ENCODE measurements at places on chromosomes 12 and 14.

GRCh38 chr12:54489857-54490256, 7.7 kb upstream of the NCKAP1L start:
- no peak for DNase-seq

GRCh38 chr14:103427485-103428443, 42.5 kb downstream of the MARK3 start:
- peak; percentile 75 for DNase-seq

- DNase-seq, result no peak
Measured at GRCh38 chr12:68638721-68639395, 28.2 kb downstream of the RAP1B start.

DNA sequence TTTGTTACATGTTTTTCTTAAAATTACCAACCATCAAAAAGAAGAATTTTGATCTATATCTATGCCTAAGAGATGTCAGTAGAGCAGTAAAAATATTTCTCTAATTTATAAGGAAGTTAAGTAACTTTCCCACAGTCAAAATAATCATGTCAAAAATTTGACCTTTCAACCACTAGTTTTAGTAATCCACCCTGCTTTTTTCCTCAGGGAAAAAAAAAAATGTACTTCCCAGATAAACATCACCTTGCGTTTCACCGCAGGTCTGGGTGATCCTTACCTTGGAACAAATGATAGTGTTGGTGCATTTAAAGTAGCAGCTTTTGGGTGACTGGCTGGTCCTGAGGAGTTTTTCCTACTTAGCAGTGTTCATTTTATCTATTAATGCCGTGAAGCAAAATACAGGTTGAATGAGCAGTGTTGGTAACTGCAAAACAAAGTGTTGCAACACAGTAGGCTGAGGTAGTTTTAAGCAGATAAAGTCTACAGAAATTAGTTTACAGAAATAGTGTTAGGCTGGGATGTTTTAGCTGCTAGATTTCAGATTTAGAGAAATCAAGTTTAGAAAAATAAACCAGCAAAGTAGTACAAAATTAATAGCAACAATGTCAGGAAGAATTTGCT, 137.2 kb upstream of the DNM1L start:
- DNase-seq, result no peak

DNA sequence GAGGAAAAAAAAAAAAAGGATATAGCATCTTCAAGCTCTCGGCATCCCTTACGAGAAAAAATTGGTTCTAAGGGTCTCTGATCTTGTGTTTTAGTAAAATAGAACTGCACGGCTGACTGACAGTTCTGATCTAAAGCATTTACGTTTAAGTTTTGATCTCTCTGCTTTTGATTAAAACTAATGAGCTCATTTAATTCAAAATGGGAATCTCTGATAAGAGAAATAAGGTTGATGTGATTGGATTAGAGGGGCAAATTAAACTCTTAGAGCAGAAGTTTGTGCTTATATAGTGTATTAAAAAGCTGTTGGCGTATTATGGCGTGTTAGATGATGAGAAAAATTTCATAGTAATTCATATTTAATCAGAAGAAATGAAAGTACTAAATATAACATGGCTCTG, 217.6 kb downstream of the EGLN3 start:
- DNase-seq, result no peak

DNA sequence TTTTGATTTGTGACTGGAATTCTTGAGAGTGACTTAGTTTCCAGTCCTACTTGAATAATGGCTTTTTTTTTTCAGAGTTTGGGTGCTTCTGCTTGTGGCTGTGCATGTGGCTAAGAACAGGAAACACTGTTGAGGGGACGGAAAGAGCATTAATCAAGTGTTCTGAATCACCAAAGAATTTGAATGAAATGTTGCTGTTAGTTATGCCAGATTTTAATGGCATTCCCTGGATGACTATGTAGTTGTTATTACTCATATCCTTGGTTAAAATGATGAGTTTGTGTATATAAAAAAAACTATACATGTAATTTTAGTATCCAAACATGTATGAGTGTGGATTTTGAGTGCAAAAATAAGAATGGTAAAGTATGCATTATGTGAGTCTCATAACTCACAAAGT, 347.9 kb downstream of the BCAT1 start:
- peak; percentile 84 for DNase-seq

DNA sequence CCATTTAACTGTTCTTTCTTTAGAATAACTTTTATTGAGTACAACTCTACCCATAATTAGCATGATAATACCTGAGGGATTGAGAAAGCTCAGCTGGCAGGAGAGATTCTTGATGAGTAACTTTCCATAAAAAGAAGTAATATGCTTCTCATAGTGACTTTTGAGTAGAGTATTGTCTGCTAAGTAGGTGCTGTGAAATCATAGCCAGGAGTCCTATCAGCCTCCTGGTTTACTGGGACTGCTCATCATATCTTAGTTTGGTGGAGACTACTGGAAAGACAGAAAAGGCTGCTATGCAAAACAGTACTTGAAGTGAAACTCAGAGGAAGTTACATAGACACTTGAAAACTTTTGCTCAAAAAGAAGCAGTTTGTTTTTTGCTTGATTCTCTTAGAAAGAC, 113.3 kb upstream of the ATP2B1 start:
- no peak for DNase-seq

DNA sequence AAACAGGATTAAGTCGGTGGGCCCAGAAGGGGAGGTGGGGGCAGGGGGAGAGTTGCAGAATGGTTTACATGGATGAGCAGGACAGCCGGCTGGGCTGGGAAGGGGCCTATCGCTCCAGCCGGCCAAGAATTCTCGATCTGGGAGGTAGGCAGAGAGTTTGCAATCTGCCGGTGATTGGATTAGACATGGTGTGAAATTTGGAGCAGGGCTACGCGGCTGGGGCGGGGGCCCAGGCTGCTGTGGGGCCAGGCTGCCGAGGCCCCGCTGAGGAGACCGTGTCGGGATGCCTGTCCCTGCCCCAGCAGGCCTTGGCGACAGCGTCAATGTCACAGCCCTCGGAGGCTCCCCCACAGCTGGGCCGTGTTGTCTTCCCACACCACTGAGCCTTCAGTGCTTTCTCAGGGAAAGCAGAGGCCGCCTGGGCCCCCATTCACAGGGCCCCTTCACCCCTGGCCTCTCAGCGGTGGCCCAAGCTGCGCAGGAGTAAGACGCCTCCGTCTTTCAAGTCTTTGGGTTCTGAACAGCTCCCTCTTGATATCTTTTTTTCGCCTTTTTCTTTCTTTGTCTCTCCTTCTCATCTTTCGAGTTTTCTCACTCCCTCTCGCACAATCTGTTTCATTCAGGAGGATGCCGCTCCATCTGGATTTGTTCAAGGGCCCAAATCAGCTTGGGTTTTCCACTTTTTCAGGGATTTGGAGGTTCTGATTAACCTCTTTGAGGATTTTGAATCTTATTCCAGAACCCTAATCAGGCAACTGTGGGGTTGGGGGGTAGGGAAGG, 117.5 kb upstream of the PARP11 start:
- DNase-seq, result no peak

DNA sequence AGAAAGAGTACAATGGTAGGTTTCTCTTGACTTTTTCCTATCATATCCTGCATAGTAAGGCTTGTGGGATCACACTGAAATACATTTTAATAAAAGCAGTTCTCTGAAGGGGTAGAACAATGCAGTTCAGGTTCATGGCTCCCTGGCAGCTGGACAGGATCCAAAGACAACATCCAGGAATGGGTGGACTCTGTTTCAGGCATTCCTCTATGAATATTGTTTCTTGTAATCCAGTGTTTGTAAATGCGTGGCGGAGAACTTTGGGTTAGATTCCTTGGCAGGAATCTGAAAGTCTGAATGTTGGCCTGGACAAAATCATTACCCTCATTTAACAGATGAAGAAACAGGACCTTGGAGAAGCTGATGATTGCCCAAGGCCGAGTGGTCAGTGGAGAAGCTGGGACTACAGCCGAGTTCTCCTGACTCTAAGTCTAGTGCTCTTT, 43.5 kb downstream of the SYNE2 start:
- peak; percentile 94 for DNase-seq

DNA sequence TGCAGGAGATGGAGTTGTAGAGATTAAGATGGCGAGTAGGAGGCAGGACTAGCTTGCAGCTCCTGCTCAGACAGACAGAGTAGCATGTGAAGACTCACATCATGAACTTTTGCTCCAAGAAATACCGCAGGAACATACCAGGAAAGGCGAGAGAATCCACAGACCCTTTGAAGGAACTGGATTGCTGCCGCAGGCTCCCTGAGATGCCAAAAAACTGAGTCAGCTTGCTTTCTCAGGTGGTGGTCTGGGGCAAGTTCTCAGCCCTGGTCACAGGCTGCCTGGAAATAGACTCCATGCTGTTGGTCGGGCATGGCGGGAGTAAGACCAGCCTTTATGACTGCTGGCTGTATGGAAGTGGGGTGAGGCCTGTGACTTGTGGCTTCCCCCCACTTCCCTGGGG, 163.6 kb upstream of the NAV3 start:
- no peak for DNase-seq

GRCh38 chr14:102050625-102051024, 36.2 kb downstream of the HSP90AA1 start:
- DNase-seq, result no peak

DNA sequence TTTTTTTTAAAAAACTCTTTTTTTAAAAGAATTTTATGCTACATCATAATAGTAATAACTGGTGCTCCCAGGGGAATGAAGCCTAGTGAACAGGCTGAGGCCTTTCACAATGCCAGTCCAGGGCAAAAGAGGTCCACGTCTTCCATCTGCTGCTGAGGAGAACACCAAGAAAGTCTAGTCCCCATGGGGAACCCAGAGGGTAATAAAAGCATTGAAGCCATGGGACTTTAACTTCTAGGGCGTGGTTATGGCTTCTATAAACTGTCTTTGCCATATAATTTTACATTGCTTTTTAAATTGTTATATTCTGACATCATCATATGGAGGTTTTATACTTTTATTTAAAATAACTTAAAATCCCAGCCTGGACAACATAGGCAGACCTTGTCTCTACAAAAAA, 64.3 kb downstream of the SLC16A7 start:
- DNase-seq, result no peak

GRCh38 chr12:457676-458075, 2.1 kb upstream of the B4GALNT3 start:
- no peak for DNase-seq

DNA sequence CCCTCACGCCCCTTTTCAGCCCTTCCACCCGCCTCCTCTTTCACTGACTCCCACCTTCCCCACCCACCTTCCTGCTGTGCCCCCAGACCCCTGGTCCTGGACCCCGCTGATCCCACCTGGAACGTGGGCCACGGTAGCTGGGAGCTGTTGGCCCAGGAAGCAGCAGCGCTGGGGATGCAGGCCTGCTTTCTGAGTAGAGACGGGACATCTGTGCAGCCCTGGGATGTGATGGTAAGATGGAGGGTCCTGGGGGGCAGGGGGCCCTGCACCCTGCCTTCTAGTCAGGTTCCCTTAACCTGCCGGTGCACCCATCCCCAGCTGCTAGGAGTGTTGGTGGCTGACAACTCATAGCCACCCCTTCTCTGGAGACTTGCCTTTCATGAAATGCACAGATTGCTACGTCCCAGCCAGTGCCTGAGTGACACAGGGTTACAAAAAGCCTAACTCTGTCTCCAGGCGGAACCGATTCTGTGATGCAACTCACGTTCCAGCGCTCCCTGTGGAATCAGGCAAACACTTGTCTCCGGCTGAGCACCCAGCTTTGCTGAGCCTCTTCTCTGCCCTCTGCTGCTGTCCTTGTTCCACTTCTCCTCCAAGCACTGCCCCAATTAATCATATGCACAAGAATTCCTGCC, 15.0 kb upstream of the OAS2 start:
- no peak for DNase-seq

- no peak for DNase-seq
Measured at GRCh38 chr14:71013551-71014192, 106.4 kb downstream of the PCNX1 start.

GRCh38 chr12:12272869-12273268, 6.0 kb upstream of the LRP6 start:
- peak; percentile 75 for DNase-seq

DNA sequence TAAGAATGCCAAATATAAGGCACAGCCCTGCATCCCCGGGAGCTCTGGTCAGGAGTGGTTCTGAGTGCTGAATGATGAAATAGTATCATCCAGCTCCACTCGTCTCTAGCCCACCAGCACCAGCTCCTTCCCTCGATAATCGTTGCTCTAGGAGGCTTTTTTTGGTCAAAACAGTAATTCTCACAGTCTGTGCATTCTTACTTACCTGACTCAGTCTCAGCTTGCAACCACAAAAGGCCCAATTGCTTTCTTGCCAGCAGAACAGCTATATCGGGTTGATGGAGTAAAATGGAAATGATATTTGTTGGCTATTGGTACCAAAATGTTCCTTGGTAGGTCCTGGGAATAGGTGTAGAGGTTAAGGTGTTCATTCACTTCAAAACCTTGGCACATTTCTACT, 94.8 kb downstream of the BMP4 start:
- DNase-seq, result no peak

GRCh38 chr12:123075646-123076171, 75.2 kb downstream of the PITPNM2 start:
- peak; percentile 37 for DNase-seq

- DNase-seq, result no peak
Measured at GRCh38 chr12:28570811-28571210, 380.6 kb downstream of the CCDC91 start.

DNA sequence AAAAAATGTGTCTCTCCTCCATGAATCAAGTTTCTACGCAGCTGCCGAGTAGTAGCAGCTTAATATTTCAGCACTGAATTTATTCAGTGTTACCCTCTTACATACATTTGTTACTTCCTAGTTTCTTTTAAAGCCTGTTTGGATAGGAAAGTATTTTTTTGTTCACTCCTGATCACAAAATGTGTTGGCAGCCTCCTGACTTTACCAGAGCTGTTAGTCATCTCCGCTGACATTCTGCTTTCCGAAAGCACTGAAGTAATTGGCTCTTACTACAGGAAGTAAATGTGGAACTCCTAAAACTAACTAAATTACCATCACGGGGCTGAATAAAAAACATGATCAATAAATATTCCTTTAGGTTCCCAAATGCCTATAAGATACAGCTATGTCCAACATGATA, 225.5 kb downstream of the EPS8 start:
- peak; percentile 38 for DNase-seq

DNA sequence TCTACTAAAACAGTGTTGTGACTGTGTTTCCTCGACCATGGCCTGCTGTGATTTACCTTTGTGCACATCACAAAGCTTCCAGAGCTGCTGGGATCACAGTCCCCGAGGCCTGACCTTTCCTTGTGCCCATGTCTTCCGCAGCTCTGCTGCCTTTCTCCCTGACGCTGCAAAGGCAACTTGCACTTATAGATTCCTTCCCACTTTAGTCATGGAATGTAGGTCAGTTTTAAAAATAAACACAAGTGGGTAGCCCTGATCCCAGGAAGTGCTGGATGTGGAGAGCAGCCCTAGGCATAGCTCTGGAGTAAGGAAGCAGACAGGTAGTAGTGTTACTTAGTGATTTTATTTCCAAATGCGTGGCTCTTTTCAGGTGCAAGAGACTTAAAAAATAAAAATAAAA, 825.7 kb downstream of the AACS start:
- DNase-seq, result no peak

- no peak for DNase-seq
Measured at GRCh38 chr14:41423503-41423902, 183.2 kb upstream of the LRFN5 start.
